ENCODE measurements at places on chromosomes 3 and 15. TPM values are rescaled to one million over a fixed set of nuclear protein-coding genes. Genes with fewer than 3 reads are reported as not detected.

DNA sequence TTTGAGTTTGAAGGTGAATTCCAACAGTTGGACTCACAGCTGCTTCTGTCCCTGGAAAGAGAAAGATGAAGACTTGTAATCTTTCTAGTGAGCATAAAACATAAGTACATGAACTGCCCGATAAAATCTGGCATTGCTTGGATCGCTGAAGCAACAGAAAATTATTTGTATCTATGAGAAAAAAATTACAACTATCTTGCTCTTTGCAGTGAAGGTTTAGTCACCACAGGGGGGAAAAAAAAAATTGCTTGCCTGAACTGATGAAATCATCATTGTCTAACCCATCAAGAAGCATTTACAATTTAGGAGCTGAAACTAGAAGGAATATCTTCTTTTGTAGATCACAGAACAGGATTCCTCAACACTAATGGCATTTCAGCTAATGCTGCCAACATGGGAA lies 20.0 kb downstream of the TMEM207 start:
- DNase-seq: no peak

GRCh38 chr3:158762701-158763100 lies 30.4 kb upstream of the RARRES1 start:
- no peak for DNase-seq

OCA2 gene
- total RNA-seq: 4.9 TPM

- no peak for DNase-seq
Measured at GRCh38 chr3:127600749-127601456, 2.7 kb downstream of the MCM2 start.

DNA sequence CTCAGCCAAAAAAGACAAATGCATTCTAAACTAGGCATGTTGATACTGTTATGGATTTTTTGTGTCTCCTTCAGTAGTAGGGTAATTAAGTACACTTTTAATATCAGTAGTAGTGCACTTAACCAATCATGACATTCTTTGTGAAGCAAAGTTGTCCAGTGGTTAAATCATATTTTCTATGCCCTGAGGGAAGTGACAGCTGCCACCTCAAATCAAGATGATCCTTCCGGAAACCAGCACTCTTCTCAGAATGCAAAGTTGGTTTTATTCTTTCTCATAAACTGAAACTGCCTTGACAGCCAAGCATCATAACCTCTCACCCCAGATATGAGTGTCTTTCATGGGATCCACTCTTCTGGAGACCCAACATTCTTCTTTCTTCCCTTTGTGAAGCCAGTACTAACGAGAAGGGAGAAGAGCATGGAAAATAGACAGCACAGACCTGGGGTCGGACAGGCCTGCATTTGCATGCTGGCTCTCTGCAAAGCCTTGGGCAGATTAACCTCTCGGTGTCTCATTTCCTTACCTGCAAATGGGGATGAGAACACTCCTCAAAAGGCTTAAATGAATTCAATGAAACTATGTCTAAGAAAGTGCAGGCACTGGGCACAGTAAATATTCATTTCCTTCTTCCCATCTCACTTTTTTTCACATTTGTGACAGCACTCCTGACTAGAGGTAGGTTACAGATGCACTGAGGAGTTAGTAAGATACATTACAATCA lies 13.2 kb downstream of the AAGAB start:
- no peak for DNase-seq

DNA sequence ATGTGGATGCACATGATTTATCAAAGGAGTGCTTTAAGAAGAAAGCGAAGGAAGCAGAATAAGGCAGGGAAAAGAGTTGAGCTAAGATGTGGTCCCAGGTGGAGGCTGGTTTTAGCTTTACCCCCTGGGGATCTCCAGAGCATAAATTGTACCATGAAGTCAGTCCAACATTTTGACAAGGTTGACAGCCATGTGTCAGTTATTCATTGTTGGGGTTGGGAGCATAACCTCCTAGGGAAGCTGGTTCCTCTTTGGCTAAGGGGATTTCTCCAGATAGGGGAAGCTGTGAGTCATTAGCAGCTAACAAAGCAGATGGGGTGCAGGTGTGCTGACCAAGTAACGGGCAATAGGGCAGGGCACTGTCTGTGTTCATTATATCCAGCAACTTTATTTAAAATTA lies 123.7 kb upstream of the IGSF10 start:
- DNase-seq: no peak

DNA sequence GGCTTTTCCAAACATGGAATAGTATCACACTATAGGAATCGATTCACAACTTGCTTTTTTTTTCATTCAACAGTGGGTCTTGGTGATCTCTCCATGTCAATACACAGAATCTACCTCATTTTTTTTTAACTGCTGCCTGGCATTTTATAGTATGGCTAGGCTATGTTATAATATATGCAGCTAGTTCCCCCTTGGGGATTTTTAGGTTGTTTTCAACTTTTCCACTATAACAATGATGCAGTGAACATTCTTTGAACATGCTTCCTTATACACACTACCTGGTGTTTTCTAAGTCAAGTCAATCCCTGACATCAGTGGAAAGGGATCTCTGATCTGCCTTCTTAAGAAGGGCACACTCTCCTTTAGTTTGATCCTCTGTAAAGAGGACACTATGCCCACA lies 46.5 kb upstream of the PLXND1 start:
- DNase-seq: no peak

DNA sequence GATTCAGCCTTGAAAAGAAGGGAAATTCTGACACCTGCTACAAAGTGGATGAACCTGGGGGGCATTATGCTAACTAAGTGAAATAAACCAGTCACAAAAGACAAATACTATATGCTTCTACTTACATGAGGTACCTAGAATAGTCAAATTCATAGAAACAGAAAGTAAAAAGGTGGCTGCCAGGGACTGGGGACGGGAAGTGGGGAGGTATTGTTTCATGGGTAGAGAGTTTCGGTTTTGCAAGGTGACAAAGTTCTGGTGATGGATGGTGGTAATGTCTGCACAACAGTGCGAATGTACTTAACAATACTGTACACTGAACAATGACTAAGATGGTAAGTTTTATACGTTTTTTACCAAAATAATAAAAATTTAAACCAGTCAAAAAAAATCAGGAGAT lies 4.8 kb downstream of the IDH2 start:
- DNase-seq: no peak

DNA sequence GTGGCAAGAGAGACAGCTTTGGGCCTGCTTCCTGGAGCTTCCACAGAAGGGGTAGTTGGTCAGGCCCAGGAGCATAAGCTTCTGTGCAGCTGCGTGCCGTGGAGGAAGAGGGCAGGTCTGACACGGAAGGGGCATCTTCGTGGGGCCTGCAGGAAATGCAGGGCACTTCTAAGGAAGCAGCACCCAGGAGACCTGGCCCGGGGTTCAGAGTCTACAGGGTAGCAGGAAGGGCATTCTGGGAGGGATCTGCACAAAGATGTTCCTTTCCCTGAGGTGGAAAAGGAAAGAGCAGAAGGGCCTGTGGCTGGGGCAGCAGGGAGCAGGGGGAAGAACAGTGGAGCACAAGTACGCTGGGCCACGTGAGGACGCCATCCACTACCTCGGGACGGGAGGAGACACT lies 85.1 kb downstream of the DNAJB8 start:
- no peak for DNase-seq

Measured in tongue (tissue), 3 donors.